Thyroid gland (tissue), 4 donors: ENCODE measurements at places on chromosomes 2 and 18.

GRCh38 chr2:219959471-219959870 lies 332.0 kb downstream of the SLC4A3 start:
- no peak overlapping the region for H3K27ac ChIP-seq
- DNase-seq, result no peak
- no peaks in the 10 kb centered on the region for H3K36me3 ChIP-seq
- peaks cover 14% of the 10 kb centered on the region for H3K4me1 ChIP-seq
- H3K27me3 ChIP-seq, result no peaks in the 10 kb centered on the region

- H3K27ac ChIP-seq, result no peak overlapping the region
- DNase-seq, result no peak
- H3K27me3 ChIP-seq, result no peaks in the 10 kb centered on the region
- no peaks in the 10 kb centered on the region for H3K4me1 ChIP-seq
- no peak overlapping the region for H3K4me3 ChIP-seq
Measured at GRCh38 chr2:205957452-205958154, 128.4 kb downstream of the INO80D start.

DNA sequence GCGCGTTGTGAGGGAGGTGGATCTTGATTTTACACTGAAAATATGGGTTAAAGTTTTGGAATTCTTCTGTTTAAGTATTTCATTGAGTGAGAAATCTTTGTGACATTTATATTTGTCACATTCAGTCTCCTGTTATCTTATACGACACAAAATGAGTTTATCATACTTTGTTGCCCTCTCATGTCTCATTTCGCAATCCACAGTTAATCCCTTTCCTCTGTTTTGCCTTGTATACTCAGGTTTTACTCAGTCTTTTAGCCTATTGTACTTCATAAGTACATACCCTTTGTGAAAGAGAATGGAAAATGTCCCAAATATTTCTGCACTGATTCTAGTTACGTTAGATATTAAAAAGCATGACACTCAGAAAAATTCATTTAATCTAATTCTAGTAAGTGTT lies 142.7 kb downstream of the ATP9B start:
- no peak overlapping the region for H3K4me3 ChIP-seq
- H3K4me1 ChIP-seq, result peaks cover 9% of the 10 kb centered on the region
- peaks cover 3% of the 10 kb centered on the region for H3K36me3 ChIP-seq
- no peak overlapping the region for H3K27ac ChIP-seq

- peak; percentile 87 for DNase-seq
- peaks cover 2% of the 10 kb centered on the region for H3K36me3 ChIP-seq
Measured at GRCh38 chr2:219571311-219572236, at the start of gene OBSL1. Gene OBSL1 (minus strand): TSS chr2:219571539. CDS start chr2:219571232, 307 bp downstream.

DNA sequence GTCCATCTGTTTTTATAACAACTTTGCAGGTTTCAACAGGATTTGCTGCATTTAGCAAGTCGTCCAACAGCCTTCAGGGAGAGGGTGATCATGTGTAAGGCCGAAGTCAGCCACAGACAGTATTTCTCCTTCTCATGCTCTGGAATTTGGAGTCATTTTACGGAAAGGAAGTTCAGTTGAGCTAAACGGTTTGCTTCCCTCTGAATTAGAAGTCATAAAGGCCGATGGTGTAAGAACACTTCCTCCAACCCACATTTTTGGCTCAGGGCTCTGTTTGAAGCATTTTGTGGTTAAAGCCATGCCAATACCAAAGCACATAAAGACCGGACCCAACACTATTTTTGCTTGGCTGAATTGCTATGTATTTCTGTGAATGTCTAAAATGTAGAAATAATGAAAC lies 129.5 kb downstream of the TMEM182 start:
- DNase-seq, result no peak
- H3K36me3 ChIP-seq, result no peaks in the 10 kb centered on the region
- no peak overlapping the region for H3K27ac ChIP-seq
- no peak overlapping the region for H3K4me3 ChIP-seq
- no peaks in the 10 kb centered on the region for H3K27me3 ChIP-seq
